ENCODE measurements at places on chromosomes 1 and 21.

DNA sequence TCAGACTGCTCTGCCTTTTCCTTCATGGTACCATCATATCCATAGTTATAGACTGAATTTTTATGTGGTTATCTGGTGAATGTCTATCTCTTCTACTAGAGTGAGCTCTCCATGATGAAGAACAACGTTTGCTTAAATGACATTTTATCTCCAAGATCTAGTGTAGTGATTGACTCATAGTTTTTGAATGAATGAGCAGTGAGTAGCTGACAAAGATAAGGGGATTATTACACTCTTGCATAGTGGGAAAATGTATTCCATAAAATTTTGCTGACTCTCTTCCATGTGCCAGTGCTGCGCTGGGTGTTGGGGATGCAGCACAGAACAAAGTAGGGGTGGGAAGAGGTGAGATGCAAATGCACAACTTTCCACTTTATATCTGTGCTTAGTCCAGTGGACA, 147.7 kb downstream of the TGFB2 start:
- no peak for DNase-seq

DNA sequence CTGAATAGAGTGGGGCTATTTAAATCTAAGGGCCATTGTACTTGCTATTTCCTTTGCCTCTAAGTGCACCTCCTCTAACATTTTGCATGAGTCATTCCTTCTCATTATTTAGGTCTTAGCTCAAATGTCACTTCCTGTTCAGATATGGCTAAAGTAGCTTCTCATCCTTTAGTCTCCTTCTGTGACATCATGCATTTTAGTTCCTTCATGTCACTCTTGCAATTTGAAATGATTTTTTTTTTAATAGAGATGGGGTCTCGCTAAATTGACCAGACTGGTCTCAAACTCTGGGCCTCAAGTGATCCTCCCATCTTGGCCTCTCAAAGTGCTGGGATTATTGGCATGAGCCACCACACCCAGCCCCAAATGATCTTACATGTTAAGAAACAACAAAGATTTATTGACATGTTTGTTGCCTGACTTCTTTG, 6.6 kb downstream of the TBX19 start:
- no peak for DNase-seq

GRCh38 chr1:43521078-43521477, 9.6 kb upstream of the PTPRF start:
- peak; percentile 20 for DNase-seq

DNA sequence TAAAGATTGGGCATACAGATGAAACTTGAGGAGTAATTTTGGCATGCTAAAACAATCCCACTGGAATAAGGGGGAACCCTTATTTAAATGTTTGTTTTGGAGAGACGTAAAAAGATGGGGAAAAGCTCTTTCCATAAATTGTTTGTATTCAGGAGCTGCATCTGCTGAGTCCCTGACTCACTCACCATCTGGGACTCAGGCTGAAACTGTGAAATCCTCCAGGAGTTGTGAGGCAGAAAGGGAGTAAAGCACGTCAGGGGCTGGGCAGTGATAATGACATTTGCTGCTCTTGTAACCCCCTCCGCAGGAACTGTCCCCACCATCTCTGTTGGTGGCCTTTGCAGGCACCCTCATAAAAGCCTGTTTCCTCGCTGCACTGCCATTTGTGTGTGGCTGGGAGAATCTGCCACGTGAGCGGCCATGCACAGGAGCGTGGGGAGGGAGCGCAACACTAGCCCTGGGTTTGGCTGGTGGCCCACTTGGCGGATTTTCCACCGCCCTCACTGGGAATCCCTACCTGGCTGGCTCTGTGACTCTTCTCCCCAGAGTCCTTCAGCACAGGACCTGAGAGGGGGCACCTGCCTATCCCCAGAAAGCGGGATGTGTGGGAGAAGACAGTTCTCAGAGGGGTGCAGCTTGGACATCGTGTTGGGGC, 45.3 kb downstream of the ZSCAN20 start:
- DNase-seq, result no peak

DNA sequence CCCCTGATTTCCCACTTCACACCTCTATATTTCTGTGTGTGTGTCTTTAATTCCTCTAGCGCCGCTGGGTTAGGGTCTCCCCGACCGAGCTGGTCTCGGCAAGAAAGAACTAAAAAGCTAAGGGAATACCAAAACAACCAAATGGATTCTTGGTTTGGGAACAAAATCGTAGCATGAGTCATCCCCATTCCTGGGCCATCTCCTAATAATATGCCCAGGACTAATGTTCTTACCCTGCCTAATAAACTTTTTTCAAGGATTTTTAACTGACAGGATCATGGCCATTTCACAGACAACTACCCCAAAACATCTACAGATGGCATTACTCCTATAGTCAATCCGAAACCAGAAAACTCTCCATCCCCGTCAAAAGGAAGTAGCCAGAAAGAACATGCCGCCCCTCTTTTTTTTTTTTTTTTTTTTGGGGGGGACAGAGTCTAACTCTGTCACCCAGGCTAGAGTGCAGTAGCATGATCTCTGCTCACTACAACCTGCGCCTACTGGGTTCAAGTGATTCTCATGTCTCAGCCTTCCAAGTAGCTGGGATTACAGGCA, 4.1 kb upstream of the HPDL start:
- no peak for DNase-seq

- no peak for DNase-seq
Measured at GRCh38 chr1:172177849-172178248, 242.6 kb upstream of the C1orf105 start.

- no peak for DNase-seq
Measured at GRCh38 chr1:98478121-98478520, 183.4 kb upstream of the SNX7 start.

- no peak for DNase-seq
Measured at GRCh38 chr1:169307176-169307575, 60.4 kb downstream of the NME7 start.

DNA sequence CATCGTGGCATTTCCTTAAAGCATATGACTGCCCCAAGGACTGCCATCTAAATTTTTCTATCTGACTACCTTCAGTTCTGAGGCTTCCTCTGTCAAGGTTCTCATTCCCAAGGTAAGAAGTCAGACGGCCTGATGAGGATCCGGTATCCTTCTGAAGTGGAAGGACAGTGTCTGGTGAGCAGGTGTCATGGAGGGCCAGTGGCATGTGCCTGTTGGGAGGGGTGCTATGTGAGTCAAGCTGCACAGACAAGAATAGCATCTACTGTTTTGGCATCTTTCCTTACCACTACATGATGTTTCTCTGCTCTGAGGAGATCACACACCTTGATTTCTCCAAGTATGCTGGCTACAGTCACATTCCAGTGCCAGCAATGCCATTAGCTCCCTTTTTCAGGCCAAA, 99.6 kb upstream of the RGS1 start:
- no peak for DNase-seq

GRCh38 chr1:15016526-15016925, 137.0 kb upstream of the TMEM51 start:
- no peak for DNase-seq

GRCh38 chr1:175313672-175314225, 121.2 kb upstream of the KIAA0040 start:
- DNase-seq, result no peak

GRCh38 chr1:201826830-201827229, 2.1 kb upstream of the IPO9 start:
- no peak for DNase-seq

- no peak for DNase-seq
Measured at GRCh38 chr1:223378754-223379153, 14.5 kb upstream of the CCDC185 start.

DNA sequence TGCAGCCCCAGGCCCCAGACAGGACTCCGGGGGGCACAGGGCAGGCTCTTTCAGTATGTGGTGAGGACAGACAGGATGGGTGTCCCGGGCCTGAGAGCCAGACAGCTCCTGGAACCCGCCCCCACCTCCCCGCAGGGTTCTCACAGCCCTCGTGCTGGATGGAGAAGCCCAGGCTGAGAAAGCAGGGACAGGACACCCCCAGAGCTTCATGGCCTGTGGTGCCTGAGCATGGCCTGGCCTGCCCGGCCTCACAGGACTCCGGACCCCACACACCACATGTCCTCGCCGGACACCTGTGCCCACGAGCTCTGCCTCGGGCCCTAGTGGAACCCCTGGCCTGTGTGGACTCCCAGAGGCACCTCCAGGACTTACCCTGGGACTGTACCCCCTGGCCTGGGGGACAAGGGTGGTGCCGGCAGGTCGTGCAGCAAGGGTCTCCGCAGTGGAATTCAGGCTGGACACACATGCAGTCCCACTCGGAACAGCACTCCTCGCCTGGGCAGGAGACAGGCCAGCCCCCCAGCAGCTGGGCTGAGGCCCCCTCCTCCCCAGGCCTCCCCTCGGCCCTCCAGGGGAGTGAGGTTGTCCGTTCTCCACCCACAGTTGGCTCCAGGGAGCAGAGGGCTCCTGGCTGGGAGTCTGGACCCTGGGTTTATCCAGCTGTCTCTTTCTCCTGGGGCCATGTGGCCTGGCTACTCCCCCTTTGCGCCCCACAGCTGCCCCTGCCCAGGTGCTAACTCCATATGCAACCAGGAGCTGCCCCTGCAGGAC, 1.2 kb downstream of the TNFRSF18 start:
- DNase-seq, result no peak

GRCh38 chr1:75471252-75471651, 139.7 kb downstream of the SLC44A5 start:
- DNase-seq, result no peak

GRCh38 chr1:156865258-156865657, 4.6 kb downstream of the NTRK1 start:
- DNase-seq, result no peak

- DNase-seq, result no peak
Measured at GRCh38 chr21:31629972-31630711, 29.4 kb upstream of the SOD1 start.

DNA sequence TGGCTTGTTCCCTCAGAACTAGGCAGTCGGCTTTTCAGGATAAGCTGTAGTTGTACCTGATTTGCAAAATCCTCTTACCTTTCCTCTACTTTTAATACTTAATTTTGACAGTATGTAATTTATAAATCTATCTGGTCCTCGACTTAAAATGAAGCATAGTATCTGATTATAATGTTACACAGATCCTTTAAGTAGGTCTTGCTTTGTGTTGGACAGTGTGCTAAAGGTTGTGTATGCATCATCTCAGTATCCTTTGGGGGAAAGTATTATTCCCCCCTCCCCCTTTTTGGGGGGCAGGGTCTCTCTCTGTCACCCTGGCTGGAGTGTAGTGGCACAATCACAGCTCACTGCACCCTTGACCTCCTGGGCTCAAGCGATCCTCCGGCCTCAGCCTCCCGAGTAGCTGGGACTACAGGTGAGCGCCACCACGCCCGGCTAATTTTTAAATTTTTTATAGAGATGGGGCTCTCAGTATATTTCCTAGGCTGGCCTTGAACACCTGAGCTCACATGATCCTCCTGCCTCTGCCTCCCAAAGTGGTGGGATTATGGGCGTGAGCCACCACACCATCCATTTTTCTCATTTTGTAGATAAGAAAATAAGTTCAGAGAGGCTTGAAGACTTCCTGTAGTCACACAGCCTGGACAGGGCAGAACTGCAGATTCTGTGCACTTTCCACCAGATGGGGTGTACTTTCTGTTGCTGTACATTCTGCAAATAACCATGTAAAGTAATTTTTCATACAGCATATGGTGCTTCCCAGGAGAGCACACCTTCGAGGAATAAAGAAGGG, 791 bp upstream of the STX6 start:
- DNase-seq, result peak; percentile 74

DNA sequence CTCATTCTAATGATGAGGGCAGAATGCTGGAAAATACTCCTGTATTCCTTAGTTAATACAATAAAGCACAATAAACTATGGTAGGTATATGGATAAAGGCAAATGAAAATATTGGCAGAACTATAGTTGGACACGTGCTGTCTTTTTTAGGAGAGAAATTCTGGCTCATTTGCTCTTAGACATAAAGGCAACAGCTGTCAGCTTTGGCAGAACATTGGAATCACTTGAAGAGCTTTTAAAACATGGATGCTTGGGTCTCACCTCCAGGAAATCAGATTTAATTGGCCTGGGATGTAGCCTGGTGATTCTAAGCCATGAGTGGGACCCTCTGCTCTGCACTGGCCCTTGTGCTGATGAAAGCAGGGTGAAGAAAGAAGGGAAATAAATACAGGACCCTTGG, 9.9 kb downstream of the CRP start:
- no peak for DNase-seq

GRCh38 chr1:48018799-48019198, 21.6 kb upstream of the TRABD2B start:
- DNase-seq, result no peak

GRCh38 chr1:155954645-155955044, 13.2 kb downstream of the RXFP4 start:
- DNase-seq, result no peak

- DNase-seq, result peak; percentile 67
Measured at GRCh38 chr1:29800522-29800956, 564.2 kb downstream of the PTPRU start.

DNA sequence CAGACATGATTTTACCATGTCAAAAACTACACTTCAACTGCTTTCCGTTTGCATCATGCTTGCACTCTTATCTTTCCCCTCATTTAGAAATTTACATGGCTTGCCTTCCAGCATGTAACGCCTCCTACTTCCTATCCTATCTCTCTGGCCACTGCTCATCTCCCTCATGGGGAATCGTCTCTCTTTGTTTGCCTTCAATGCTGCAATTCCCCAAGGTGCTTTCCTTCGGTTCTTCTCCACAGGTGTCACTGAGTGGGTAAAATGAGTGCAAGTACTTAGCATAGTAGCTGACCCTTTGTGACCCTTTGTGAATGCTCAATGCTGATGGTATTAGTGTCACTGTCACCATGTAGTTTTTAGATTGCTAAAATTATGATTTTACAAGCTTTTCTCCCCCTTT, 63.1 kb downstream of the APP start:
- DNase-seq, result no peak

DNA sequence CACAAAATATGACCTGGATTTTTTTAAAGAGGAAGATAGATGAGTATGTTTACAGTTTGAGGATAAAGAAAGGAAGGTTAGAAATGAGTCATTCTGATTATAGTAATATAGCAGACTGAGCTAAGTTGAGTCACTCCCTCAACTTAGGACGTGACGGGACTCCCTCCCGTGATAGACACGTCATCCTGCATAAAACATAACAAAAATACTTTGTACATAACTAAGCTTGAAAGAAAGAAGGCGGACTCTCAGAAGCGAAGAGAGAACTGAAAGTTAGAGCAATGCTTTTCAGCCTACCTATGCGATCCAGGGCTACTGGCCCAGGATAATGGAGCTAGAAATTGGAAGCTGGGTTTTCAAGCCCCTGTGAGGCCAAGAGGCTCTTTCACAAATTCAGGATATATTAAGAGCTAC, 53.0 kb upstream of the DESI2 start:
- no peak for DNase-seq

DNA sequence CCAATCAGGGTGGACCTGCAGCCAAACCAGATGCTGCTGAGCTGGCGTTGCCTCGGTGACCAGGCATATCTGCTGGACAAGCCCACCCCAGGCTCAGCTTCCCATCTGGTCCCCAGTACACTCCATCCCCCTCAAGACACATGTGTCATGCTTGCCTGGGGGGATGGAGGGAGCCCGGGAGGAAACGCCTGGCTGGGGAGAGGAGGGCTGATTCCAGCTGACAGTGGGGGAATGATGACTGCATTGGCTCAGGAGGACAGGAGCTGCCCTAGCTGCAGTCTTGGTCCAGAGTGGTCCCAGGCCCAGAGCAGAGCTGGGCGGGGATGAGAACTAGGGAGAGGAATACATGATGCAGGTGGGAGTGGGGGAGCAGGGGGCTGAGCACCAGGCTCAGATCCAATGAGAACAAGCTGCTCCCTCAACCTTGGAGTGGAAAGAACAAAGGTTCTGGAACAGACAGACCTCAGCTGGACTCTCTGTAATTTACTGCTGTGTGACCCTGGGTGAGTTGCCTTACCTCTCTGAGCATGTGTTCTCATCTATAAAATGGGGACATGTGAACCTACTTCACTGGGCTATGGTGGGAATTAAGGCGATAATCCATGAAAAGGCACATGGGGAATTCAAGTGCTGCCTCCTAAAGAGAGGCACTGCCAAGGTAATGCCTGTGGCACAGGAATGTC, 23.1 kb upstream of the ECE1 start:
- DNase-seq, result no peak

Measured in spleen (tissue), 13 donors.